GM04504 (cell line): ENCODE measurements at places on chromosomes 5 and 9.

- DNase-seq = no peak
Measured at GRCh38 chr5:137564398-137564961, 65.4 kb upstream of the SPOCK1 start.

- DNase-seq = no peak
Measured at GRCh38 chr5:15933259-15934207, 246.1 kb downstream of the MARCHF11 start.

DNA sequence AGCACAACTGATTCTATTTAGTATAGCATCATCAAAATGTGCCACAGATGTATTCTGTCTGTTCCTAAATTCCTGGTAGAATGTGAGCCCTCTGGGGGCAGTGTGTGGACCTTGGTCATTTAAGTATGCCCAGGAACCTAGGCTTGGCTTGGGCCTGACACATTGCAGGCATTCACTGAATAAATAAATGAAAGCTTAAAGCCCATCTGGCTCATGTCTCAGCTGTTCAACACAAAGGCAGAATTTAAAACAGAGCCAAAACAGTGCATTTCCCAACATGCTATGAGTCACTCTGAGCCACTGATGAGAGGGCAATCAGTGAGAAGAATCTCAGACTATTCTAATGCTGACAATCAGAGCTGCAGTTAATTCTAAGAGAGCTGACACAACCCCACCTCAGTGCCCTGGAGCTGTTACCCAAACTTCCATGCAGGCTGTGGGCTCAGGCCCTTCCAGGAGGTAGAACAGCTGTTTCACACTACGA lies 8.1 kb downstream of the FAM193B start:
- DNase-seq = peak; percentile 97

- DNase-seq = no peak
Measured at GRCh38 chr5:39657943-39658342, 233.2 kb upstream of the DAB2 start.

GRCh38 chr5:82058710-82059109 lies 86.9 kb downstream of the ATG10 start:
- no peak for DNase-seq

DNA sequence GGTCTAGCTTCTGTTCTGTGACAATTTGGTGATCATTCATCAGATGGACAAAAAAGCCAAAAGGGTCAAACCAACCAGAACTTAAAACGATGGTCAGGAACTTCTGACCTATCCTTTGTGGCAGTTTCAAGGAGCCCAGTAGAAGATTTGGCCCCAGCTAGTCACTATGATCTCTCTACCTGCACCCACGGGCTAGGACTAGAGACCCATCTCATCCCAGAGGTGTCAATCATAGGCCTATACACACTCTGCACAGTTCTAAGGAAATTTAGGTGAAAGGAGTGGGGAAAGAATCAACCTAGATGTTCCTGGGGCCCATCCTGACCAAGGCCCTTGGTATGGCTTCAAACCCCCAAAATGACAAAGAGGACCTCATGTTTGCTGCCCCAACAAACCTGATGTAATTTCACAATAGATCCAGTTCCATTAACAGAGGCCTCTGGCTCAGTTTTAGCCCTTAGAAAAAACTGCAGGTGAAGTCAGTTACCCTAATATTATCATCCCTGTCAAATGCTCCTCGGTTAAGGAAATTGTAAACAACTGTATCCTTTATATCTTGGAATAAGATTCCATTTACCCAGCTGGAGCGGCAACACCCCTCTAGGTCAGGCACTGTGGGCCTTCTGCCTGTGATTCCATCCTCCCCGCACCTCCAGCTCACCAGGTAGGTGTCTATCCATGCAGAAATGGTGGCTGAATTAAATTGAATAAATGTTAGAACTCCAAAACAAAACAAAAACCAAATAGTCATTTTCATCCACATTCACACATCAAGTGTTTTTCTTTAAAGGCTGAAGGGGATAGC lies 138.7 kb downstream of the ENC1 start:
- no peak for DNase-seq
